ENCODE measurements at places on chromosomes 11 and 22. TPM values are rescaled to one million over a fixed set of nuclear protein-coding genes. Genes with fewer than 3 reads are reported as not detected.

Gene GAB4
- total RNA-seq, result not detected

Gene KRTAP5-7
- total RNA-seq, result not detected

Gene MUC15
- total RNA-seq, result not detected

Gene DDTL
- not detected for total RNA-seq

Gene LIMK2
- total RNA-seq, result 10.2 TPM

Gene SLC17A6
- not detected for total RNA-seq

Gene AKIP1
- total RNA-seq, result 30.3 TPM

Gene ARHGAP42
- total RNA-seq, result 6.8 TPM

Gene SEZ6L
- total RNA-seq, result 0.31 TPM

- DNase-seq, result no peak
Observed at GRCh38 chr11:72805216-72805615, 9.0 kb upstream of the ATG16L2 start.

- DNase-seq, result peak; percentile 94
Observed at GRCh38 chr11:64745189-64745520, 1.2 kb upstream of the RASGRP2 start.

- DNase-seq, result peak; percentile 49
Observed at GRCh38 chr11:114061048-114061680, 1.7 kb downstream of the ZBTB16 start.

GRCh38 chr11:77303328-77303727 is 1.8 kb upstream of the GDPD4 start:
- no peak for DNase-seq

DNA sequence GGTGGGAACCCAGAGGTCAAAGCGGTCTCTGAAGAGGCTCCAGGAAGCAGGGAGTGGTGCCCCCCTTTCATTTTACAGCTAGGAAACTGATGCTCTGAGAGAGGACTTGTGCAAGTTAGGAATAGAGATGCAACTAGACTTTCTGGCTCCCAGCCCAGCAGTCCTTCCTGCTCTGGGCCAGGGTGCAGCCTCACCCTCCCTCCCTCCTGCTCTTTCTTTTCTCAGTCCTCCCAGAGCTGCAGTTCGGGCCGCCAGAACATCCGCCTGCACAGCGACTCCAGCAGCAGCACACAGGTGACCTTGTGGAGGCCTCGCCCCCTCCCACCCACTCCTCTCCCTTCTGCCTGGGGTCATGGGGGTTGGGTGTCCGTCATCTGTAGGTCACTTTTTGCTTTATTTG is 51.5 kb downstream of the LHFPL7 start:
- peak; percentile 93 for DNase-seq

DNA sequence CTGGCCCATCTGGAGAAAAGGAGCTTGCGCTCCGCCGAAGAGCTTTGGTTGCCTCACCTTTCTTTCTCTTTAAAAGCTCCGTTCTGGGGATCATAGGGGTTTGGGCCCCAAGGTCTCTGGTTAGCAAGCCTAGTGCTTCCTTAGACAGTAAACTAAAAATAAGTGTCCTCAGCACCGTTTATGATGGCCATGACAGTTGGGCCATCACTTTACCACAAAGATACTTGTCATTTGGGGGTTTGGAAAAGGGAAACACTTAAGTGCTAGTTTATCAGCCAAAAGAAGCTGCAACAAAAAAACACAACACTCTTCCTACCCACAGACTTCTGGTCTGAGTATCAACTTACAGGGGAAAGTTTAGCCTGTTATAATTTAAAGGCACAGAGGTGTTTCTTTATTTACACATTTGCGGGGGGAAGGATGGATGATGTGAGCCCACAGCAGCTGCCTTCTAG is 88.4 kb upstream of the CD44 start:
- DNase-seq, result no peak

- no peak for DNase-seq
Observed at GRCh38 chr11:134367781-134368180, 36.0 kb downstream of the GLB1L2 start.

GRCh38 chr11:33531743-33532181 is 168.9 kb downstream of the C11orf91 start:
- DNase-seq, result no peak

DNA sequence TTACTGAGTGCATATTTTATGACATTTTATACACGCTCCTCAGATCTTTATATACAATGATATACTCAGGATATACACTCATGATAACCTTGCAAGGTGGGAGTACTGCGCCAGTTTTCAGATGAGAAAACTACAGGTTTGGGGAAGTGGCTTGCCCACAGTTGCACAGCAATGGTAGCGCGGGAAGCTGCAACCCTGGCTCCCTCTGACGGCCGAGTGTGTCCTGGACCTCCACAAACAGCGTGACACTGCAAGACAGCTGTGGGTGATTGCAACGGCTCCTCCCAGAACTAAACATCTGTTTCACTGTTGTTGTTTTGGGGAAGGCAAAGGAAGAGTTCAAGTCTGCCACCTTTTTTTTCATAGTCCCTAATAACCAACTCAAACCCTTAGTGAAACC is 47.0 kb downstream of the PACSIN2 start:
- DNase-seq, result peak; percentile 87

GRCh38 chr11:67384851-67385366 is 6.9 kb upstream of the RAD9A start:
- no peak for DNase-seq

- no peak for DNase-seq
Observed at GRCh38 chr11:19368726-19369375, 128.1 kb upstream of the E2F8 start.

DNA sequence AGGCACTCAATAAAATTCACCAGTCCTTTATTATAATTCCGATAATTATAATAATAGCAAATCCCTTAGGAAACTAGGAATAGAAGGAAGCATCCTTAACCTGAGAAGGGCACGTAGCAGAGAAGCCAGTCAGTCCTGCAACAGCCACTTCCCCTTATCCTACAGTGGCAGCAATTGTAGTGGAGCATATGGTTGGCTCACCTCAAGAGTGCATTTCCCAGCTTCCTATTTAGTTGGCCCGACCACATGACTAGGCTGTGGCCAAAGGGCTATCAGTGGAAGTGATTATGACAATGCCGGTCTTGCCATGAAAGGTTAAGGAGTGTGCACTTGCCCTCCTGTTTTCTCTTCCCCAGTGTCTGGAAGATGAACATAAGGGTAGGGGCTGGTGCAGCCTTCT is 27.0 kb downstream of the TESMIN start:
- DNase-seq, result no peak

GRCh38 chr11:127632976-127633680 is 632.6 kb upstream of the KIRREL3 start:
- DNase-seq, result no peak

DNA sequence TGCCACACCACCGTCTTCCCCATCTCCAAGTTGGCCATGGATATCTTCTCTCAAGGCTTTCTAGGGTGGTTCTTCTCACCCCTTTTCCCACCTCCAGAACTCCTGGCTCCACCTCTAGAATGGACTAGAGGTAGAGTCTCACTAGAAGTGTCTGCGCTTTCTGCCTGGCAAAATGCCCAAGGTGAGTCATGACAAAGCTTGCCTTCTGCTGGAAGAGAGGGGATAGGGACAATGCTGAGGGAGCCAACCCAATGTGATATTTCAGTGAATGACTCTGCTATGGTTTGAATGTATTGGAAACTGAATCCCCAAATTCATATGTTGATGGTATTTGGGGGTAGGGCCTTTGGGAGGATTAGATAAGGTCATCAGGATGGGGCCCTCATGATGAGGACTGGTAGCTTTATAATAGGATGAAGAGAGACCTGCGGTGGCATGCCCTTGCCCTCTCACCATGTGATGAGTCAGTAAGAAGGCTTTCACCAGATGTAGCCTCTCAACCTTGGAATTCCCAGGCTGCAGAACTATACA is 4.1 kb upstream of the CD82 start:
- no peak for DNase-seq

GRCh38 chr11:121418625-121419114 is 33.4 kb upstream of the SORL1 start:
- DNase-seq, result no peak

DNA sequence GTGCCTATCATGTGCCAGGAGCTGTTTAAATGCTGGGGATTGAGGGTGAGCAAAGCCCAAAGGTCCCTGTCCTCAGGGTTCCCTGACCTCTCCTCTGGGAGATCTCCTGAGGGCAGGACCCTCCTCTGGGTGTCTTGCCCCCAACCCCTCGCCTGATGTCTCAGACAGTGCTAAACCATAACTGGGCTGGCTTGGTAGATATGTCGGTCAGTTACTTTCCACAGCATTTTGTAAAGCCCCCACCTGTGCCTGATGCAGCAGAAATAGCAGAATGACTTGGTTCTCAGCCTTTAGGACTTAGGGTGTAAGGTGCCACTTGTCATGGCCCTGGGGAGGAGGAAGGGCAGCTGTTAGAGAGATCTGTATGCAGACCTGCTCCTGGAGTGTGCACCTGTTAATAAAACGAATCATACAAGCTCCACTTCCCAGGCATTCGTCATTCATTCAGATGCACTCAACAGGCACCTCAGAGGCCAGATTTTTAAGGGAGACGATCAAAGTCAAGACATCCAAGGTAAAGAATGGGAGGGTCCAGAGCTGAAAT is 88.1 kb downstream of the TP53I11 start:
- no peak for DNase-seq

GRCh38 chr11:48114740-48115139 is 101.9 kb upstream of the OR4B1 start:
- no peak for DNase-seq

GRCh38 chr11:93653080-93653479 is 8.4 kb upstream of the CEP295 start:
- no peak for DNase-seq

- no peak for DNase-seq
Observed at GRCh38 chr22:27196606-27197005, 539.2 kb downstream of the MIAT start.

DNA sequence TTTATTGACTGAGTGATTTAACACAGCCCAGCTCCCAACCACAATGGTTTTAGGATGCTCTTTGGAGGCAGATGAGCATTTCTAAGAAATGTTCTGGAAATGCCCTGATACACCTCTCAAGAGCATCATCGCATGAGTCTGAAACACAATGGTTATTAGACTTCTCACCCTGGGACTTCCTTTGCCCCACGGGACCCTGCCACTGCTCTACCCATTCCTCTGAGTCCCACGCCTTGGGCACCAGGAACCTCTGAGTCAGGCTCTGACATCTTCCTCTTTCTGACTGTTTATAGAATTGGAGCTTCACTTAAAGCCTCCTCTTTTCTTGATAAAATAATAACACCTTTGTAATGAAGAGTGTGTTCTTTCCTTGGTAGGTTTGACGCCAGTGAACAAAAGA is 85.6 kb upstream of the PARVA start:
- no peak for DNase-seq

Data from right cardiac atrium (tissue), 5 donors.